Activated gamma-delta T cell treated with Interleukin-2 at 50 U/mL for 16 hours (primary cell): ENCODE measurements at places on chromosomes 11 and 22.

- no peak for DNase-seq
These were observed 104.5 kb downstream of the RELT start for GRCh38 chr11:73480677-73481076.

- DNase-seq: no peak
These were observed 30.6 kb upstream of the PANX2 start for GRCh38 chr22:50139843-50140415.

DNA sequence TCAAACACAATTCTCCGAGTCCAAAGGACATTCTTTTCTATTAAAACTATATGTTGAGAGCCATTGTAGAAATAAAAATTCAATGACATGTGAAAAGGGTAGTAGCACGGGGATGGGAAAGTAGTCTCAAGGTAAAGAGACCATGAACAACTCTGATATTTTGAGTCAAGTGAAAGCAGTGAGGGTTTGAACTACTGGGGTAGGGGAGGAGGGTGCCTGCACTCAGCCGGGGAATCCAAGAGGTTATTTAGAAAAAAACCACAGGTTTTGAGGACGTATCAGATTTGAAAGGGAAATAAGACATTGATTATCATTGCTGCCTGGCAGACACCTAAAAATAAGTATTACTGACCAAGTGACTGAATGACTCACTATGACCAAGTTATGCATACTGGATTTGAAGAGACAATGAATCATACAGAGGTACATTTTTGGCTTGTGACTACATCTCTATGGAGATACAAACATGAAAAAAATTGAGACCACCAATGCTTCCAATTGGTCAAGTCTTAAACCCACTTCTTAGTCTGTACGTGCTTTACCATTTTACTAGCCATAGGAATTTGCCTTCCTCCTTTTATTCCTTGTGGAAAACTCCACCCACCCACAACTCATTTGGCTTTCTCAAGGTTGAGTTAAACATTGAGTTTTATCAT is 2.2 kb upstream of the OR52H1 start:
- DNase-seq: no peak

- no peak for DNase-seq
These were observed 25.3 kb downstream of the SHANK3 start for GRCh38 chr22:50697667-50698506.

- no peak for DNase-seq
These were observed 126.2 kb downstream of the ATG16L2 start for GRCh38 chr11:72940417-72940816.

DNA sequence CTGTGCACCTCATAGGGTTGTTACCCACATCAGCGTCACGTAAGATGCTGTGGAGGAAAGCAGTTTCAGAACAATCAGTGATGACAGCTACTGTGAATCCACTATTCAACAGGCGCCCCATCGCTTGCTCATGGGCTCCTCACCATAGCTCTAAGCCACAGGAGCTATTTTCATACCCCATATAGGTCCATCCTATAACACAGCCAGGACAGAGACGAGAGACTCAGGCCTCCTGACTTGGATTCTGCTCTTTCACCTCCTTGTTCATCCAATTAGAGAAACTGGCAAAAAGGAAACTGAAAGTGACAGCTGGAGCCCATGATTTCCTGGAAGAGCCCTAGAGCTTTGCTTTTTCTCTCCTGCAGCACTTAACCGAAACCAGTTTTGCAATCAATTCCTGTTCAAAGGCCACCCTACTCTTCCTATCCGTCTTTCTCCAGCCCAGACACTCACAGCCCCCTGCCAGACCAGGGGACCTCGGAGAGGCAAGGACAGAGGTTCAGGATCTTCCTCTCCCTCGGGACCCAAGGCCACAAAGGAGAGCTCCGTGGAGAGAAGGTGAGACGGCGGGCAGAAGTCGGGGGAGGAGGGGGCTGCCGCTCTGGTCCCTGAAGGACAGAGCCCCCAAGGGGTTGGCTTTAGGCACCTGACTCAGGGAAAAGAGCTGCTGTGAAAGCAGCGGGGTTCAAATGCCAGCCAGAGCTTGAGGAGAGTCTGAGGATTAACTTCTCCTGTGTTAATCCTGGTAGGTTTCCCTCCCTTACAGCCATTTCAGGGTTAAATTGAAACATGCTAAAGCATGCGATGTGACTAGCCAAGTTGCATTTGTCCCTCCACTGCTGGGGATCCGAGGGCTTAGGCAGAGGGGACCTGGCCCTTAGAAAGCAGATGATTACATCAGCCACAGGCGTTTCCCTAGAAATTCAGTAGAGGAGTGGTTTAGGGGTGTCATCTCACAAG is at the start of gene APOL6:
TSS of gene APOL6 (plus strand) at position 381 of the 960 bp plus-strand sequence. CDS start 7,980 bp downstream, outside the sequence.
- DNase-seq: peak; percentile 26

- DNase-seq: peak; percentile 100
These were observed at the start of gene RAB6A for GRCh38 chr11:73760679-73761402. Gene RAB6A (minus strand): TSS chr11:73761074. CDS start chr11:73760635, 439 bp downstream.

- no peak for DNase-seq
These were observed 7.6 kb upstream of the JHY start for GRCh38 chr11:122874991-122875390.

GRCh38 chr11:17387811-17388210 is 648 bp downstream of the KCNJ11 start:
- no peak for DNase-seq

DNA sequence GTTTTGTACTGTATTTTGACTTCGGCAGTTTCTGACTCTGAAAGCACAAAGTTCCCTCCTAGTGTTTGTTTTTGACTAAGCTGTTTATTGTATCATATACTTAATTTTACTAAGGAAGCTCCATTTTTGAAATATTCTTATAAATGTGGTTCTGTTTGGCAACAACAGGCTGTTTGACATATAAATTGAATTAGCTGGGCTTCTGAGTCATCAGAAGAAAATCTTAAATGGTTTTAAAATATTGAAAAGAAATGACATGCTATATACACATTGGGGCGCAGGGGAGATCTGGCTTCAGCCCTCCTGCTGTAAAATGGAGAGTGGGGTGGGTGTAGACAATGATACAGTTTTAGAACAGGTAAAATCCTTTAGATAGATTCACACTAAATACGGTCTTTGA is 38.6 kb downstream of the SHISA8 start:
- DNase-seq: no peak

GRCh38 chr22:19686946-19687345 is 27.4 kb upstream of the SEPTIN5 start:
- no peak for DNase-seq

DNA sequence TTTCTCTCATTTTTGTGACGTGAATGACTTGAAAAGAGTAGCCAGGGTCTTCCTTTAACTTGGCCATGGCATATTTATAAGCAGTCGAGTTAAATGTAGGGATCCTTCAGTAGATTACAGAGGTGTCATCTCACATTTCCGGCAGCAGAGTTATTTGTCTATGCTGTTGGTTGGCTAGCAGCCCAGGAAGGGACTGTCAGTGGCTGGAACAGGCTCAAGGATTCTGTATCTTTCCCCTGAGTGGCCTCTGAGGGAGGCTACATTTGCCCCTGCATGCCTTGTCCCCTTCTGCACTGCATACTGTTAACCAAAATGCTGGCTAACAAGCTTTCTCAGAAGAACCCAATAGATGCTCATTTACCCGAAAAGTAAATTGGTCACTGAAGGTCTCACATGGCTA is 187.6 kb downstream of the PGR start:
- no peak for DNase-seq

- no peak for DNase-seq
These were observed 4.1 kb upstream of the FAR1 start for GRCh38 chr11:13664351-13664750.

DNA sequence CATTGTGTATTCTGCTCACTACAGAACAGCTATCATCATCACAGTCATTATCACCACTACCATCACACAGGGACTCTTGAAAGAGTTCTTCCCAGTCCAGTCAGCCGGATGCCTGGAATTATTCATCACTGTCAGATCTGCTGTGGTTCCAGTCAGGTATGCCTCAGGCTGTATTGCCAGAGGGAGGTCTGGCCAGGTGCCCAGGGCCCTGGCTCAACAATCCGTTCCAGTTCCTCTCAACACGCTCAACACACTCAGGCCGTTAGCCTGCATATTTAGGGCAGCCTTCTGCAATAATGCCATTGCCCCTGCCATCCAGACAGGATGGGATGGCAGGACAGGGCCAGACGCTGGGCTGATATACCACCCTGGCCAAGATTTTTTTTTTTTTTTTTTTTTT is 28.6 kb upstream of the RASL10A start:
- DNase-seq: no peak

DNA sequence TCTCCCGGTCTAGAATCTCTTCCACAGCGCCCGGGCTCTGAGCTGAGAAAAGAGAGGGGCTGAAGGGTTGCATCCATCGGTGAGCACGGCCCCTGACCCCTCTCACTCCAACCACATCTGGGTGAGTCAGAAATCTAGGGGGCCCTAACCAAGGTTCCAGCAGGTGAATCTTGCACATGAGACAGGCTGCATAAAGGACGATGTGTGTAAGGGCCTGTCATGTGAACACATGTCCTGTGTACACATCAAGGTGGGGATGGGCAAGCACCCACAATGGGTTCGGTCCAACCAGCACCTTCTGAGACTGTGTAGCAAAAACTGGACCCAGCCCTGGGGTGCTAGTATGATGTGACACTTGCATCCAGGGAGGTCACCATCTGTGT is 1.2 kb downstream of the BET1L start:
- no peak for DNase-seq

- DNase-seq: no peak
These were observed 43.3 kb downstream of the DNAJC24 start for GRCh38 chr11:31412946-31413345.
